ENCODE measurements at places on chromosomes 1 and 21.

DNA sequence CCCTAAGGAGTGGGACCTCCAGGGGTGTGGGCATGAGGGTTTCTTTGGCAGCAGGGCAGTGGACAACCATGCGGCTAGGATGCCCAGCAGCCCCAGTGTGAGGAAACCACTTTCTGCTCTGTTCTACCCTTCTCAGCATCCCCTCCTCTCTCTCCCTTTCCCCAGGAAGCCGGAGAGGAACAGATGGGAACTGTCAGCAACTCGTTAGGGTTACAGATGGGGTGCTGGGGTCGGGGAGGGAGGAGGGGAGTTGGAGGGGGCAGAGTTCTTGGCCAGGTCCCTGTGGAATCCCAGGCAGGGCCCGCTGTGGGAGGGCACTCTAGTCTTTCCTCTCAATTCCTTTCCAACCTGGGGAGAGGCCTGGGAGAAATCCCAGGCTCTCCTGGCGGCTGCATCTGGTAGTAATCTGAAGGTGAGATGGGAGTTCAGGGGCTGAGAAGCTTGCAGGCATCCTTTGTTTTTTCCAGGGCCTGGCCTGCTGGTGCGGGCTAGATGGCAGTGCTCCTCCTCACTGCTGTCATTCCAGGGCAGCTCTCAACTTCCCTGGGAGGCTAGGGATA is 93.9 kb upstream of the CSF3R start:
- no peak for DNase-seq

DNA sequence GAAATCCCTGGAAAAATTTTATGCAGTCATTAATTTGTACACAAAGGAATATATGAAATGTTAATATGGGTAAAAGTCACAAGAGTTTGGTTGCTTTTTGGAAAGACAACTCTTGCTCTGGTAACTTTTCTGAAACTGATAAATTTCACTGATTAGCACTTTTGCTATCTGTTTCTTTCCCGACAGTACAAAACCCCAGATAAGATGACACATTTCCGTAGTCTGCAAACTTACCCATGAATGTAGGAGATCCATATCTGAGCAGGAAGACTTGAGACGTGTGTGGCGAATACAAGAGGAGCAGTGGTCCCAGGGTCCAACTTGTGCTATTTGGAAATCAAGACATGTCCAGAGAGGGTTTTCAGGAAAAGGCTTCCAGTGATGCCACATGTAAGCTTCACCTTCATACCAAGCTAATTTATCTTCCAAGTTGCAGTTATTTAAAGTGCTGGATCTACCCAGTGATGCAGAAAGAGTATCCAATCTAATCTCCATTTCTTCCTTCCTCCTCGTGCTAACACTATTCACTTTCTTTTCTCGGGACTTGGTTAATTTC is 35.9 kb upstream of the SAMSN1 start:
- DNase-seq: no peak

GRCh38 chr1:47532921-47533792 is 95.3 kb downstream of the FOXD2 start:
- no peak for DNase-seq

- DNase-seq: no peak
Measured at GRCh38 chr1:183361081-183361480, 57.1 kb downstream of the NMNAT2 start.

GRCh38 chr1:247535402-247535801 is 838 bp downstream of the OR2C3 start:
- DNase-seq: no peak

DNA sequence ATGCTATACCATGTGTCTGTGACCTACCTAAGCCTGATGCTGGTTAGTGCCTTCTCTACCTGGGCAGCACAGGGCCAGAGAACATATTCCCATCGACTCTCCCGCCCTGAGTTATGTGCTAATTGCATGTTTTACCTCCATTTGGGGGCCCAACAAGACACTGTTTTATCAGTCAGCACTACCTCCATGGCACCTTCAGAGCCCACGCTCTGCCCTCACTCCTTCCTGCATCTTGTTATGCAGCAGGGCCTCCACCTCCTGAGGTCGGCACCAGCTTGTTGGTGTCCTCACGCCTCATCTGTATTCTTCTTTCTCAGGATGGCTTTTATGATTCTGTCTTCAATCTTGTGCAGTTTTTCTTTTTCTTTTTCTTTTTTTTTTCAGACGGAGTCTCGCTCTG is 11.9 kb downstream of the WNT9A start:
- no peak for DNase-seq

- no peak for DNase-seq
Measured at GRCh38 chr1:46224966-46225365, 21.8 kb downstream of the LURAP1 start.

- no peak for DNase-seq
Measured at GRCh38 chr1:119384591-119384990, 16.0 kb downstream of the HAO2 start.

- no peak for DNase-seq
Measured at GRCh38 chr1:51242546-51242945, 6.5 kb downstream of the RNF11 start.

DNA sequence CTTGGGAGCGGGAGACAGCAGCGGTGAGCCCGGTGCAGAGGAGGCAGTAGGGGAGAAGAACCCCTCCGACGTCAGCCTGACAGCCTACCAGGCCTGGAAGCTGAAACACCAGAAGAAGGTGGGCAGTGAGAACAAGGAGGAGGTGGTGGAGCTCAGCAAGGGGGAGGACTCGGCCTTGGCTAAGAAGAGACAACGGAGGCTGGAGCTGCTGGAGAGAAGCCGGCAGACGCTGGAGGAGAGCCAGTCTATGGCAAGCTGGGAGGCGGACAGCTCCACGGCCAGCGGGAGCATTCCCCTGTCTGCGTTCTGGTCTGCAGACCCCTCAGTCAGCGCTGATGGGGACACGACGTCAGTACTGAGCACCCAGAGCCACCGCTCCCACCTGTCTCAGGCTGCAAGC is 32.9 kb downstream of the STYXL2 start:
- DNase-seq: no peak

GRCh38 chr1:54219688-54220003 is 19.7 kb downstream of the MRPL37 start:
- no peak for DNase-seq

DNA sequence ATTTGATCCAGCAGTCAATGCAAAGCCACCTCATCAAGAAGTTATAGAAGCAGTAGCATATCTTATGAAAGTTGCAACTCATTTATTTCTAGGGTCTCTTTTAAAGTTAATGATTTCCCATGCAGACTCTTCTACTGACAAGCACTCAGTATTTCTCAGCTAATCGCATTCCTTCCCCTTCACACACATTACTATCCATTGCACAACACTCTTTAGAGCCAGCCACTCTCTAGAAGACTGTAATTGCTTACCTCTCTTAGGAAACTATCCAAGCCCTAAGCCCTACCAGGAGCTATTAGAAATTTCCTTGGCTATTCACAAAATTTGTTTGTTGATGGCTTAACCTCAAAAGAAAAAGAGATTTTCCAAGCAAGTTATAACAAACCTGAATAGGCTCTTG is 106.0 kb downstream of the ADAMTS1 start:
- DNase-seq: no peak

GRCh38 chr1:220283625-220284024 is 11.4 kb upstream of the RAB3GAP2 start:
- DNase-seq: no peak

GRCh38 chr1:96016219-96016618 is 705.4 kb upstream of the PTBP2 start:
- no peak for DNase-seq

GRCh38 chr21:26368591-26369320 is 198.2 kb upstream of the APP start:
- DNase-seq: no peak

DNA sequence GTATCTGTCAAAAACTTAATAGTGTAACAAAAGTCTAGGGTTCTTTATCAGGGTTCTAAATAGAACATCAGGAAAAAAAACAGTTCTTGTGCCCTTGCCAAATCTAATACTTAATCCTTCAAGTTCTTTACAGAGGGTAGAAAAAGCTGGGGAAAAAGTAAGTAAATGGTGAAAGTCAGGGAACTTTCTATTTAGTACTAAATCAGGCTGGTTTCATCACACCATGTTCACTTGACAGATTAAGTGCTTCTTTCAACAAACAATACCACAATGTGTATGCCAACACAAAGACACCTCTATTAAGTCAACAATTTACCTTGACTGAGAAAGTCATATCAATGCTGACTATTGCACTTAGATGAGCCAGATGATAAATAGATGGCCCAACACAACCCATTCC is 9.7 kb downstream of the DBT start:
- no peak for DNase-seq

DNA sequence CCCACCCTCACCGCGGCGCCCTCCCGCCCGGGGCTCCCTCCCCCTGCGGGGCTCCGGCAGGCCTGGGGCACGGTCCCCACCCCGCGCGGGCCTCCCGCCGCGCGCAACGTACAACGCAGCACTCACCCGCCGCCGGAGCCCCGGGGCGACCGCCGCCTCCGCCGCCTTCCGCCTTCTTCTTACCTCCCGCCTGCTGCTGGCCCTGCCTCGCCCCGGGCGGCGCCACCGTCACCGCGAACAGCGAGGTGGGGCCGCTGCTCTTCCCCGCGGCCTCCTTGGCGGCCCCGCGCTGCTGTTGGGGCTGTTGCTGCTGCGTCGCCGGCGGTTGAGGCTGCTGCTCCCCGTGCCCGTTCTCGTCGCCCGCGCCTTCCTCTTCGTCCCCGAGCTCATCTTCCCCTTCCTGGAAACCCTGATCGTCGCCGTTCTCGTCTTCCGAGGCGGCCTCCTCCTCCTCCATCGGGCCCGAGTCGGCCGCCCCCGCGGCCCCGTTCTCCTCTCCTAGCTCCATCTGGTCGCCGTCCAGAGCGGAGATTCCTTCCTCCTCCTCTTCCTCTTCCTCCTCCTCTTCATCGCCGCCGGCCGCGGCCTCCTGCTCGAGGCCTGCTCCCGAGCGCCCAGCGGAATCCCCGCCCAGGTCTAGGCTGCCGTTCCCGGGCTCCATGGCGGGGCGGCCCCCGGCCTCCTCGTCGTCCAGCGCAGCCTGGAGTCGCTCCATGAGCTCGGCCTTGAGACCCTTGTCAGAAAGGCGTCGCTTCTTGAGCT is 671 bp downstream of the HNRNPU start:
- peak; percentile 17 for DNase-seq

- no peak for DNase-seq
Measured at GRCh38 chr1:18921516-18922251, 19.3 kb upstream of the ALDH4A1 start.

- DNase-seq: no peak
Measured at GRCh38 chr1:94315552-94316116, 78.2 kb upstream of the ARHGAP29 start.

DNA sequence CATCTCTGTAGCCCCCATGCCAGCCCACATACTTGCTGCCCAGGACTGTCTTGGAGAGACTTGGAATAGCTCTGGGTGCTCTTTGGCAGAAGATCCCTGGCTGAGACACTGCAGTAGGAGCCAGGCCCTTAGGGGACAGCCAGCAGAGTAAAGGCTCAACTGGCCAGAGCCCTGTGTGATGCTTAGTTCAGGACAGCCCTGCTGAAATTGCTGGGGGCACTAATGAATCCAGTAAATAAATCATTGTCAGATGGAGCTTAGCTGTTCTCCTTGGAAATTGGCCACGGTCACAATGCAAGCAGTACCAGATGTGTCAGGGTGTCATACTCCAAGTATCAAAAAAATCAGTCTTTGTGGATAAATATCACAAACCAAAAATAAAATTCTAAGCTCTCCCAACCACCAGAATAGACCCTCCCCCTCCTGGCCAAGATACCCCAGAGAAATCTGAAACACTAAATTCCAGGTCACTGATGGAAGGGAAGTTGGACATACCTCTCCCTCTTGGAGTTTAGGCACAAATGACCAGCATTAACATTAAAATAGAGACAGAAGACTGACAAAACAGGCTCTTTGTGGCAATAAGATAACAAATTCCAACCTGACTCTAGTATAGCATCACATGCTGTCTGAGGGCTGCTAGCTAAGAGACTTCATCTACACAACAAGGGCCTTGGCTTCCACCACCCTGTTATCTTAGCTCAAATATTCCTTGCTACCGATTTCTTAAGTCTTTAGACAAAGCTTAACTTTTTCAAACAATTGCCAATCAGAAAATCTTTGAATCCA is 83.2 kb upstream of the DNAH14 start:
- no peak for DNase-seq

- DNase-seq: no peak
Measured at GRCh38 chr1:193799948-193800690, 613.7 kb upstream of the B3GALT2 start.

GRCh38 chr1:159250638-159251216 is 46.1 kb downstream of the ACKR1 start:
- DNase-seq: no peak

GRCh38 chr1:202588503-202589189 is 121.6 kb downstream of the SYT2 start:
- DNase-seq: no peak

DNA sequence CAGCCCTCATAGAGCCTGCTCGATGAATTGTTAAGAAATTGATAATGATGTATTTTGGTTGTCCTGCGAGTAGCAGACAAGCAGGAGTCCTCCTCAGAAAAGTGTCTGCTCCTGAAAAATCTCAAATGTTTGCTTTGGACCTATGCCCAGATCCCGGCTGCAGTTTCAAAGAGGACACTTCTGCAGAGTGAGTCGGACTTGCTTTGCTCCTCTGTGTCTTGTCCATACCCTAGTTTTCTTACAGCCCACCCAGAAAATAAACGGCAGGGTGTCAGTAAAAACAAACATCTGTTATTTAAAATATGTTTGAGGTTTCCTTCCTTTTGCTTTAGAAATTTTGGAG is 2.8 kb downstream of the S100A10 start:
- no peak for DNase-seq

DNA sequence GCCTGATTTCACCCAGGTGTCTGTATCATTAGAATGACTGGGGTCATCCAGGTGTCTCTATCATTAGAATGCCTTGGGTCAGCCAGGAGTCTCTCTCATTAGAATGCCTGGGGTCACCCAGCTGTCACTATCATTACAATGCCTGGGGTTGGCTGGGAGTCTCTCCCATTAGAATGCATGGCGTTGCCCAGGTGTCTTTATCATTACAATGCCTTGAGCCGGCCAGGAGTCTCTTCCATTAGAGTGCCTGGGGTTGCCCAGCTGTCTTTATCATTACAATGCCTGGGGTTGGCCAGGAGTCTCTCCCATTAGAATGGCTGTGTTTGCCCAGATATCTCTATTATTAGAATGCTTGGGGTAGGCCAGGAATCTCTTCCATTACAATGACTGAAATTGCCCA is 61.6 kb downstream of the RNF187 start:
- no peak for DNase-seq

Measured in stimulated activated CD4-positive, alpha-beta T cell treated with anti-CD3 and anti-CD28 coated beads, Interleukin-1b, Interleukin-23, amount 100 ng/mL, for 1 hour (primary cell).